ENCODE measurements at places on chromosomes 13 and 19.

- DNase-seq, result peak; percentile 97
These were observed at the start of gene UPF3A for GRCh38 chr13:114281351-114282040. UPF3A (plus strand) TSS chr13:114281601; CDS start chr13:114281640, 39 bp downstream.

DNA sequence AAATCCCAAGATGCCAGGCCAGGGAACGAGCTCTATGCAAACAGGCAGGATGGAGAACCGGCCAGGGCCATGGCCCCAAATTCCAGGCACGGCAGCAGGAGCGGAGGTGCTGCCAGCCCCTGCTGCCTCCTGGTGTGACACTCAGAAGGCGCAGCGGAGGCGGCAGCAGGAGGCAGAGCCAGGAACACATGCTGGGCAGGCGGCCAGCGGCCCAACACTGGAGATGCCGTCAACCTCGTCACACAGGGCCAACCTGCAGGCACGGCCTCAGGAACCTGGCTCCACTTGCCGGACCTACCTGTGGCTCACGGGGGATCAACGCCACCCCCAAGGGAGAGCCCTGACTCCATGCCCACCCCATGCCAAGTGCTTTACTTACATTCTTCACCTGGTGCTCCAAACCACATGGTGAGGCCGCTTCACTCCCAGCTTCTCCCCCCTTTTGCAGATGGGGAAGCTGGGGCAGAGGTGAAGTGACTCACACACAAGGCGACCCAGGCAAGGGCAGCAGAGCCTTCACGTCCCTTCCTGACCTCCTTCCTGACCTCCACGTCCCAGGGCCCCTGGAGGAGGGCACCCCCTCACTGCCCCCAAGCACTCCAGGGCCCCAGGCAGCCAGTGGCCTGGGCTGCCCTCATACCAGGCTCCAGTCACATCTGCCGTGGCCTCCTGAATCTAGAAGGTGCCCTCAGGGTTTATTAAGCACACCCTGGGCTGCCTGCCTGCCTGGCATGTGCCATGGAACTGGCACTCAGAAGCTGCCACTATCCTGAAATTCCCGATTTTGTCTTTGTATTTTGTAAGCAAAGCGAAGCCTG is 43.5 kb downstream of the GGACT start:
- DNase-seq, result peak; percentile 59

GRCh38 chr19:21128901-21129698 is 12.7 kb upstream of the ZNF431 start:
- no peak for DNase-seq

DNA sequence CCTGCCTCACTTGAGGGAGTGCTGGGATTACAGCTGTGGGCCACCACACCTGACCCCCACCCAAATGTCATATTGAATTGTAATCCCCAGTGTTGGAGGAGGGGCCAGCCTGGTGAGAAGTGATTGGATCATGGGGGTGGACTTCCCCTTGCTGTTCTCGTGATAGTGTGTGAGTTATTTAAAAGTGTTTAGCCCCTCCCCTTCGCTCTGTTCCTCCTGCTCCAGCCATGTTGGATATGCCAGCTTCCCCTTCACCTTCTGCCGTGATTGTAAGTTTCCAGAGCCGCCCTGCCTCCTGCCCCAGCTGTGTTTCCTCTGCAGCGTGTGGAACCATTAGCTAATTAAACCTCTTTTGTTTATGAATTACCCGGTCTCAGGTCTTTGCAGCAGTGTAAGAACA is 13.7 kb downstream of the CHAMP1 start:
- DNase-seq, result no peak

DNA sequence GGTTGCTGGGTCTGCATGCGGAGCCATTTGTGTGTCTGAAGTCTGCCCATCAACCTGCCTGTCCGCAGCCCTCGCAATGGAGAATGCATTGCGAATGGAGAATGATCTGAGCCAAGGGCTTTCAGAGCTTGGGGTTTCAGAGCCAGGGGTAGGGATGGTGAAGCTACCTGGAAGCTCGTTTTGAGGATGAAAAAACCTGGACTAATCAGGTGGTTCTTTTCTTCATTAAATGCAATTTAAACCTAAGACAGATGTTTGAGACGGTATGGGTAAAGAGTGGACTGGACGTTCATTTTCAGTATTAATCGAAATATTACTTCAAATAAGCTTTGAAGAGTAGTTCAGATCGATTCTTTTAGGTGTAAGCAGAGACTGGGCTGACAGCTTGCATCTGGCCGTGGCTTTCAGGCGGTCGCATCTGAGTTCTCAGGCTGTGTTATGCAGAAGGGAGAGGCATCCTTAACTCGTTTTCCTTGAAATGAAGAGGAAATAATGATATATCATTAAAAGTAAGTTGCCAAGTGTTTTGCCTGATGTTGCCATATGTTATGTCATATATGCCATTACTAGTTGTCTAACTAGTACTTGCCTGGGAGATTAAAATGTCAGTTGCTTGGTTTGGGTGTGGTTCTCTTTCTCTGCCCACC is 801 bp downstream of the MCF2L start:
- no peak for DNase-seq

All from left forelimb (tissue), 1 donor.